ENCODE measurements at places on chromosomes 13 and 19.

DNA sequence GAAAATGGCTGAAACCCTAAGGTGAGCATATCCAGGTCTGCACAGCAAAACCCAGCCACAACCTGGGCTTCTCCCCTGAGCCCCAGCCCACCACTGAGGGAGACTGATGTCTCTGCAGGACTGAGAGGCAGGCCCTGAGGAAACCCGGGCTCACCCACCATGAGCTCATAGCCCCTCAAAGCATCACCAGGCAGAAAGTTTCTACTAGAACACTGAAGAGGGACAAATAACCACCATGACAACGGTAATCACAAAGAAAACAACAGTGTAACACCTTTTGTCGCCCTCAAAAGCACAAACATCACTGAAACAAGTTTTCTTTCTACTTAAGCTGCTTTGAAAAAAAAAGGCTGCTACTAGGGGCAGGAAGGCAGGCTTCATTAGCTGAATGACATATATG, 29.8 kb downstream of the TSHZ3 start:
- no peak for DNase-seq

- no peak for DNase-seq
These were observed 132.7 kb upstream of the SLITRK5 start for GRCh38 chr13:87538366-87539052.

- DNase-seq: no peak
These were observed 11.9 kb downstream of the ZNF787 start for GRCh38 chr19:56109226-56109625.

DNA sequence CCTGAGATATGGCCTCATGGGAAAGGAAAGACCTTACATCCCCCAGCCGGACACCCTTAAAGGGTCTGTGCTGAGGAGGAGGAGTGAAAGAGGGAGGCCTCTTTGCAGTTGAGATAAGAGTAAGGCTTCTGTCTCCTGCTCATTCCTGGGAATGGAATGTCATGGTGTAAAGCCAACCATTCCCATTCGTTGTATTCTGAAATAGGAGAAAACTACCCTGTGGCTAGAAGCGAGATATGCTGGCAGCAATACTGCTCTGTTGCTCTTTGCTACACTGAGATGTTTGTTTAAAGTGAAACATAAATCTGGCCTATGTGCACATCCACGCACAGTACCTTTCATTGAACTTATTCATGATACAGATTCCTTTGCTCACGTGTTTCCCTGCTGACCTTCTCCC, 783 bp upstream of the ZNF587B start:
- DNase-seq: no peak

- DNase-seq: peak; percentile 54
These were observed at the start of gene LPAR2 for GRCh38 chr19:19627621-19628500. Gene LPAR2 (minus strand): TSS chr19:19628220. CDS start chr19:19627275, 945 bp downstream.

GRCh38 chr13:79936368-79937136, 404.4 kb downstream of the SPRY2 start:
- DNase-seq: peak; percentile 60

DNA sequence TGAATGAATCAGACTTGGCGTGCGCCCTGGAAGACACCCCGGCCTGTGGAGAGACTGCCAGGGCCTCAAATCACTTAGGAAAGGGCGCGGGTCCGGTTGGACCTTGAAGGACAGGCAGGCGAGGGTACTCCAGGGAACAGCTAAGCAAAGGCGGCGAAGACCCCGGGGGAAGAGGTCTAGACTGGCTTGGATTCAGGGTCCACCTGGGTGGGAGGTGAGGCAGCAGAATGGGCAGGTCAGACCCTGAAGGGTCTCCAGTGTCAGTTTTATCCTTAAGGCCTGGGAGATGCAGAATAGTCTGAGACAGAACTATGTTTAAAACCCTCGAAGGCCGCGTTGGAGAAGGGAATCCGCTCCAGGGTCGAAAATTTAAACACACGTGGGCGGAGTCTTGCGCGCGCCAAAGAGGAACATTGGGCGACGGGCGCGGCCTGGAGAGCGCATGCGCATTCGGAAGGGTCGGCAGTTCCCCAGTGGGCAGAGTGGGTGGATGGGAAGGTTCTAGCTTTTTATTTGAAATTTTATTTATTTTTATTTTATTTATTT, 567 bp upstream of the SMG9 start:
- DNase-seq: peak; percentile 86

DNA sequence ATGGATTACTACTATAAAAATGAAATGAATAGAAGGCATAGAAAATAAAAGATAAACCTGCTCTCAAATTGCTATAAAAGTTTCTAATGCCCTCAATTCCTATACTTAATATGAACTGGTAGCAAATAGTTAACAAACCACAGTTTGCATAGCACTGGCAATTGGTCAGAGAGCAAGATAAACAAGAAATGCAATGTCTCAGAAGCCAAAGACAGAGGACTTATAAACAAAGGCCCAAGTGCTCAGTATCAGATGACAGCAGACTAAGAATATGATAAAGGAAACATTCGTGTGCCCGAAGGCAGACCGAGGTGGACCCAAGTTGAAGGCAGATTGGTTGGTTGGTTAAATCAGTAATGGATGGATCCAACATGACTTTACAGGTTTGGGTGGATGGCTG, 50.6 kb downstream of the IPO5 start:
- no peak for DNase-seq

DNA sequence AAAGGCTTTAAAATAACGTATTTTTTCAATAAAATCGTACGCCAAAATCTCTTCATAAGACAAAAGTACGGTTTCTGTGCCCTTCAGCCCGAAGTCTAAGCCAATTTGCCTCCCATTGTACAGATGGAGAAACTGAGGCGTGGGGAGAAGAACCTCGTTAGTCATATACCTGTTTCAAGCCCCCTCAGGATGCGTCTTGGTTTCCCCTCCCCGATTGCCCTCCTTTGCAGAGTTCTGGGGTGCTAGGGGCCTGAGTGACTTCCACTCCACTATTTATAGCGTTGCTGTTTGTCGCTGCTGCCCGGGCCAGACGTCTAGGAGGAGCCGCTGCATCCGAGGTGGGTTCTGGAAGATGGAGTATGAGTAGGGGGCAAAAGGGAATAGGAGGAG, 2.3 kb upstream of the LTBP4 start:
- DNase-seq: peak; percentile 56

DNA sequence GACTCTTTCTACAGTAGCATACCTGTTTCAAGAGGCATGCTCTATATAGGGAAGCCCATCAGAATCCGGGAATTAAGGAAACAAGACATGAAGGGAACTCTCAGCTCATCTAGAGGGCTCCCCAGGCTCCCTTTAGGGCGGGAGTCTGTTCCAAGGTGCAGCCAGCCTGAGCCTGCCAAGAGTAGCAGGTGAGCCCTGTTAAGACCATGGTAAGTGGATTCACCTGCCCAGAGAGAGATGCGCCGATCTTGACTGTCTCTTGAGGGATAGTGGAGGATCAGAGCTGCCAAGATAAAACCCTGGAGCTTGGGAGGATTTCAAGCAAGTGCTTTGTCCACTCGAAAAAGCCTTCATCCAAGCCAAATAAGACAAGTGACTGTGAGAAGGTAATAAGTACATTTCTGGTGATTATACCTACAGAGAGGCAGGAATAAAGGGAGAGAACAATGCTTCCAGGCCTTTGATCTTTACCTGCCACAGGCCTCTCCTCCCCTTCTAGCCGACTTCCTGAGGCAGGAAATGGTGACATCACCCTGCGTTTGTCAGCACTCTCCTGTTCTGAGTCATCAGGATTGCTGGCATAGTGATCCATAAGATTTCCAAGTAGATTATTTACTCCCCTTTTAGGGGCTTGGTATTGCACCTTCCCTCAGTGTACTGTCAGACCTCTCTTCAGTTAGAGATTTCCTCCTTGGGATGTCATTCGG, 31.5 kb downstream of the KLF5 start:
- DNase-seq: no peak

DNA sequence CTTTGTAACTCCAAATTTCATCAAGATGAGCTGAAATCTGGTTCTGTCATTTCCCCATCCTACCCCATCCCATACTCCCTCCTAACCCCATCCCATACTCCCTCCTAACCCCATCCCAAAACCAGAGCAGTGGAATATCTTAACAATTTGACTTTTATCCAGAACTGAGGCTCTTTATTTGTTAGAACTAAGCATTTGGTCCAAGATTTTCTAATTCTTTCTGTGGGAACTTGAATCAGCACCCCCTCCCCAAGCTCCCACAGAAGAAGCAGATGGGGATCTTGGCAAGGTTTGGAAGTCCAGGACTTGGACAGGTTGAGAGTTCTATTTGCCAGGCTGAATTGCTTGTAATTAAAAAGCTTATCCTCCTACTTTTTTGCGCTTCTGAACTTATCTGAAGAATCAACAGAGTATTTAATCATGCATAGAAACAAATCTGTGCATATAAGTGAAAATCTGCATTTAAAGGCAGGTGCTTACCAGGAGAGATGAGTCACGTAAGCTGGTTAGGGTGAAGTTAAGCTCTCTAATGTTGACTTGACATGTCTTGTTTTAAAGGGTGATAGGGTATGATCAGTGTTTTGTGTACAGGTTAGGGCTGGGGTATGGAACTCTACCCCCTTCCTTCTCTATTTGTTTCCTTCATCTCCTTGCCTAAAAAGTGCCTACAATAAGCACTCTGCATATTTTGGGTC, 111.1 kb downstream of the COG6 start:
- no peak for DNase-seq

DNA sequence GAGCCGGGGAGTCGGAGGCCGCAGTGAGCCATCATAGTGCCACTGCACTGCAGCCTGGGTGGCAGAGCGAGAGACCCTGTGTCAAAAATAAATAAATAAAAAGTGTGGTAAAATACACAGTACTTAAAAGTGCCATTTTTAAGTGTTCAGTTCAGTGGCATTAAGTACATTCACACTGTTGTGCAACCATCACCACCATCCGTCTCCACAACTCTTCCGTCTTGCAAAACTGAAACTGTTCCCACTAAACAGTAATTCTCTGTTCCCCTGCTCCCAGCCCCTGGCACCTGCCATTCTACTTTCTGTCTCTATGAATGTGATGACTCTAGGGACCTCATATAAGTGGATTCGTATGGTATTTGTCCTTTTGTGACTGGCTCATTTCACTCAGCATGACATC, 13.3 kb downstream of the SLC25A42 start:
- no peak for DNase-seq

GRCh38 chr13:32059511-32059984, 28.0 kb downstream of the FRY start:
- no peak for DNase-seq
